ENCODE measurements at places on chromosomes 11 and 22.

DNA sequence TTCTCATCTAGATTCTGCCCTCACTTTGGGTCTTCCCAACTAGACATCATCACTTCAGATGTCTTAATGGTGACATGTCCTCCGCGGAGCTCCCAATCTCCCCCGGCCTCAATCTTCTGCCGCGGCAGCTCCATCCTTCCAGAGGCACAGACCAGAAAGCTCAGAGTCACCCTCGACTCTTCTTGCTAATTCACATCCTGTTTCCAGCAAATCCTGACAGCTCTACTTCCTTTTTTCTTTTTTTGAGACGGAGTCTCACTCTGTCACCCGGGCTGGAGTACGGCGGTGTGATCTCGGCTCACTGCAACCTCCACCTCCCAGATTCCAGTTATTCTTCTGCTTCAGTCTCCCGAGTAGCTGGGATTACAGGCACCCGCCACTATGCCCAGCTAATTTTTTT is 54.5 kb downstream of the CACNG2 start:
- DNase-seq, result no peak

DNA sequence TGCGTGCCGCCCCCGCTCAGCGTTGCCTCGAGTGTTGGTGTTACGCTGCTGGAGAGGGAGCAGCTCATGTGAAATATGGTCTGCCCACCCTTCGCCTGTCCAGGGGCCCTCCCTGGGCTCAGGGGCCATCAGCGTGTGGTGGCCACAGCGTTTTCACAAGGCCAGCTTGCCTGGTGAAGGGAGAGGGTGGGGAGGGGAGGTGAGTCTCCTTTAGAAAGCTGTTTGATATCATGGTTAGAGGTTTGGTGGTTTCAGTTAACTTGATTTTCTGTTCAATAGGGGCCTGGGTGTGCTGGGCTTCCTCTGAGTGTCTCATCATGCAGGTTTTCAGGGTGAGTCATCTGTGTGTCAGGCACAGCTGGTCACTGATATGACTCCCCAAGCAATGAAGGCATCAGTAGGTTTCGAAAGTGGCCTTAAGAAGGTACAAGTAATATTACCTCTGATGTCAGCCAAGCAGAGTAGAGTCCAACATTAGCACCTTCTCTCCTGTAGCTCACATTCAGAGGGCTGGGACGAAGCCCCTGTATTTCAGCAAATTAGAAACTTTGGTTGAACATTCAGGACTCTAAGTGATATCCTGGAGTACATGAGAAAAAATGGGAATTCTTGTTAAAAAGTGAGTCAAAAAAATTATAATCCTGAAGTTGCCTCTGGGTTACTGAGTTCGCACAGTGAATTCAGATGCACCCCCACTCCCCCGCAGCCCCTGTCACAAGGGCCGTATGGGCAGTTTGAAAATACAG is 172.5 kb downstream of the TBC1D22A start:
- DNase-seq, result no peak

- DNase-seq, result no peak
Measured at GRCh38 chr11:131486937-131487635, 116.7 kb downstream of the NTM start.

GRCh38 chr11:104704888-104705287 is 193.4 kb downstream of the CASP12 start:
- no peak for DNase-seq

DNA sequence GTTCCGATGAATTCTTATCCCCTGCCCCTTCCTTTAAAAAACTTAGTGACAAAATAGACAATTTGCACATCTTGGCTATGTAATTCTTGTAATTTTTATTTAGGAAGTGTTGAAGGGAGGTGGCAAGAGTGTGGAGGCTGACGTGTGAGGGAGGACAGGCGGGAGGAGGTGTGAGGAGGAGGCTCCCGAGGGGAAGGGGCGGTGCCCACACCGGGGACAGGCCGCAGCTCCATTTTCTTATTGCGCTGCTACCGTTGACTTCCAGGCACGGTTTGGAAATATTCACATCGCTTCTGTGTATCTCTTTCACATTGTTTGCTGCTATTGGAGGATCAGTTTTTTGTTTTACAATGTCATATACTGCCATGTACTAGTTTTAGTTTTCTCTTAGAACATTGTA is 12.0 kb downstream of the CCND1 start:
- DNase-seq, result no peak

- no peak for DNase-seq
Measured at GRCh38 chr11:34354782-34355181, 3.0 kb downstream of the ABTB2 start.

DNA sequence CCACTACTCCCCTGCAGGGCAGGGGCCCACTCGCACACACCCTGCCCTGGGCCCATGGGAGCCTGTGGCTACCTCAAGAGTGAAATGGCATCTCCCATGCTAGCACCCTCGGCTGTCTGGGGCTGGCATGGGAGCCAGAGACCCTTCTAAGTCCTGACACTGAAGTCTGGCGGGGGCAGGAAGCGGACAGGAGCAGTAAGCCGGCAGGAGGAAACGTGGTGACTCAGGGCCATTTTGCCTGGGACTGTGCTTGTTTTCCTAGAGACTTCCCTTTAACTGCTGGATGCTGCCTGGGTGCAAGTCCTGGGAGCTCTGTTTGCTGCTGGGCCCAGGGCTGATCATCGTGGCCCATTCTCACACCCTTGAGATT is 16.8 kb downstream of the RELT start:
- DNase-seq, result no peak

- DNase-seq, result no peak
Measured at GRCh38 chr11:75330291-75330690, 21.2 kb downstream of the ARRB1 start.

GRCh38 chr22:37953062-37953436 is 352 bp downstream of the C22orf23 start:
- no peak for DNase-seq

DNA sequence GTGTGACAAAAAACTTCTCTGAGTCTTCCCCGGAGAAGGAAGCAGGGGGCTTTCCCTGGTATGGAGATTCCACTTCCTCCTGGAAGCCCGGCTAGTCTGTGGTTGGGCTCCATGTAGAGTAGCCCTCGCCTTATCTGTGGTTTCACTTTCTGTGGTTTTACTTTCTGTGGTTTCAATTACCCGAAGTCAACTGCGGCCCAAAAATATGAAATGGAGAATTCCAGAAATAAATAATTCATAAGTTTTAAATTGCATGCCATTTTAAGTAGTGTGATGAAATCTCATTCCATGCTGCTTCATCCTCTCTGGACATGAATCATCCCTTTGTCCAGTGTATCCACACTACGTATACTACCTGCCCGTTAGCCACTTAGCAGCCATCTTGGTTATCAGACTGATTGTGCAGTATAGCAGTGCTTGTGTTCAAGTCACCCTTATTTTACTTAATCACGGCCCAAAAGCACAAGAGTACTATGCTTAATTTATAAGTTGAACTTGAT is 275.0 kb upstream of the SESN3 start:
- DNase-seq, result no peak

GRCh38 chr22:47816863-47817210 is 1054.4 kb downstream of the TBC1D22A start:
- DNase-seq, result no peak

DNA sequence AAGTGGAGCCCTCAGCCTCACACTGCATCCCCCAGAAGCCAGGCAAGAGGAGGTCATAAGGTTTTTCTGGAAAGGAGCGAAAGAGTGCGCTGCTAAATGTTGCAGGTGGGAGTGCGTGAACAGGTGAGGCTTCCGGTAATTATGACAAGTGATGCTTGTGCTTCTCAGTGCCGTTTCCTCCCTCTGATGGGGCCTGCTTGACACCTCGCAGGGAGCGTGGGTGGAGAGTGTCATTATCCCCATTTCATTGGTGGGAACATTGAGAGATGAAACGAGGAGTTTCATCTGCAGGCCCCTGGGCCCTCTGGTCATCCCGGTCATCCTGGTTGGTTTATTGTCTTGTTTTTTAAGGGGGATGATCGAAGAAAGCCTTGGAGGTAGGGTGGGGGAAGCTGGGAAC is 57.5 kb downstream of the BCR start:
- no peak for DNase-seq

- no peak for DNase-seq
Measured at GRCh38 chr11:15801126-15801525, 555.2 kb downstream of the SOX6 start.

GRCh38 chr11:78878631-78879030 is 304.0 kb upstream of the NARS2 start:
- DNase-seq, result no peak

GRCh38 chr11:119306373-119306890 is 10.5 kb downstream of the MCAM start:
- no peak for DNase-seq

GRCh38 chr11:85444479-85444878 is 182.7 kb downstream of the DLG2 start:
- no peak for DNase-seq

- no peak for DNase-seq
Measured at GRCh38 chr11:2883979-2884815, 1.4 kb downstream of the CDKN1C start.

DNA sequence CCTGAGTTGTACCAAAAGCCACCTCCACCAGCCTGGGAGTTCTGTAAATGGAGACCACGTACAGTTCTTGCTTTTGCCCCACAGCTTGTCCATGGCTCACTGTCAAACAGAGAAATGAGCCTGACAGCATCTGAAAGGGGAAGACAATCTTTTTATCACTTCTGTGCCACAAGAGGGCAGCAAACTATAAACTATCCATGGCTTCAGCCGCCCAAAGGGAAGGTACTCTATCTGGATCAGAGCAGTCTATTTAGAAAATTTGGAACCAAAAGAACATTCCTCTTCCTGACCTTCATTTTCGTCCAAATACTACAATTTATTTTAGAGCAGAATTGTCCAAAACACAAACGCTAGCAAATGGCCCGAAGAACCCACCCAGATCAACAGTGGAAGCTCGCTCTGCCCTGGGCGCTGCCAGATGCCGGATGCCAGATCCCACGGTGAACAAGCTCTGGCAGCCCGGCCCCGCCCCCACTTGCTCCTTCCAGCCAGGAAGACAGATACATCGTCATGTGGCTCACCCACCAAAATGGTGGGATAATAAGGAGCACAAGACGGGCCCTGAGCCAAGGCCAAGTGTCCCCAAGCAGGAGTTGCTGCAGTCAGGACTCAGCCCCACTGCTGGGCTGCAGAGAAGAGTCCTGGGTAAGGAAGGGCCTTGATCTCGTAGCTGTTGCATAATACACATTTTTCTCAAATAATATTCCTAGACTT is 23.9 kb upstream of the SCGB1A1 start:
- DNase-seq, result no peak

GRCh38 chr11:26947904-26948639 is 45.8 kb upstream of the FIBIN start:
- DNase-seq, result no peak

GRCh38 chr11:101009690-101010055 is 119.9 kb downstream of the PGR start:
- DNase-seq, result no peak

GRCh38 chr11:29962243-29962642 is 54.6 kb downstream of the KCNA4 start:
- no peak for DNase-seq

GRCh38 chr11:108863528-108863927 is 198.7 kb downstream of the DDX10 start:
- DNase-seq, result no peak

GRCh38 chr22:26486394-26486793 is 2.7 kb downstream of the SRRD start:
- no peak for DNase-seq

GRCh38 chr11:96459751-96460150 is 69.9 kb downstream of the JRKL start:
- no peak for DNase-seq

DNA sequence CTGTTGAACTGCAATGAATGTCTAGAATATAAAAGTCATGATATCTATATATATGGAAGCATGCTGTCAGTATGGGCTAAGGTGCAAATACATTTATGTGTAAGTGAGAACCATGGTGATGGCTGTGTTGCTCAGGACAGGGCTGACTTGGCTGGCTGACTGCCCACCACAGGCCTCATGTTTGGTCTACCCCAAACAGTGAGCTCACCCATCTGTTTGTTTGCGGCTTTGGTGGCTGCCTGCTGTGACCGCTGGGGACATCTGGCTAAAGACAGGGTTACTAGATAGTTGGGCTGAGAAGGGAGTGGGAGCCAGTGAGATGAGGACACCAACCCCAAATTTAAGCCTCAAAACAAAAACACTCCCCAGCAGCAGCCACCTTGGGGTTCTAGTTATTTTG is 6.3 kb downstream of the CD44 start:
- no peak for DNase-seq

GRCh38 chr11:61163714-61164605 is 2.7 kb upstream of the VPS37C start:
- DNase-seq, result no peak

GRCh38 chr11:33875621-33876294 is 16.1 kb downstream of the LMO2 start:
- no peak for DNase-seq

- no peak for DNase-seq
Measured at GRCh38 chr11:123751781-123752180, 2.5 kb downstream of the OR6X1 start.

GRCh38 chr11:69944146-69944795 is 125.1 kb upstream of the FGF3 start:
- no peak for DNase-seq

DNA sequence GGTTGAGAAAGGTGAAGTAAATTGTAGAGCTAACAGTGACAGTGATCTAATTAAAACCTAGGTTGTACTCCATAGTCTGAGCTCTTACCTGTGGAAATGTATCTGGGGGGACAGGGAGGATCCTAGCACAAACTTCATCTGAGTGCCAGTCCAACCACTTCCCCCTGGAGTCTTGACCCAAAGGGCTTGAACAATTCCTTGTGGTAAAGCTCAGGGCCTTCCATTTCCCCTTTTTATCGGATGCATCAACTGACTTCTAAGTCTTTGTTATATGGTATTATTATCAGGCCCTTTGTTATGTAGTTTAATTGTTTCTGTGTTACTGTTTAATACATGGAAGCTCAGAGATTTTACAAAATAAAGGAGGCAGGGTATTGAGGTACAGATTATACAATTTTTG is 140.2 kb upstream of the SESN3 start:
- DNase-seq, result no peak

DNA sequence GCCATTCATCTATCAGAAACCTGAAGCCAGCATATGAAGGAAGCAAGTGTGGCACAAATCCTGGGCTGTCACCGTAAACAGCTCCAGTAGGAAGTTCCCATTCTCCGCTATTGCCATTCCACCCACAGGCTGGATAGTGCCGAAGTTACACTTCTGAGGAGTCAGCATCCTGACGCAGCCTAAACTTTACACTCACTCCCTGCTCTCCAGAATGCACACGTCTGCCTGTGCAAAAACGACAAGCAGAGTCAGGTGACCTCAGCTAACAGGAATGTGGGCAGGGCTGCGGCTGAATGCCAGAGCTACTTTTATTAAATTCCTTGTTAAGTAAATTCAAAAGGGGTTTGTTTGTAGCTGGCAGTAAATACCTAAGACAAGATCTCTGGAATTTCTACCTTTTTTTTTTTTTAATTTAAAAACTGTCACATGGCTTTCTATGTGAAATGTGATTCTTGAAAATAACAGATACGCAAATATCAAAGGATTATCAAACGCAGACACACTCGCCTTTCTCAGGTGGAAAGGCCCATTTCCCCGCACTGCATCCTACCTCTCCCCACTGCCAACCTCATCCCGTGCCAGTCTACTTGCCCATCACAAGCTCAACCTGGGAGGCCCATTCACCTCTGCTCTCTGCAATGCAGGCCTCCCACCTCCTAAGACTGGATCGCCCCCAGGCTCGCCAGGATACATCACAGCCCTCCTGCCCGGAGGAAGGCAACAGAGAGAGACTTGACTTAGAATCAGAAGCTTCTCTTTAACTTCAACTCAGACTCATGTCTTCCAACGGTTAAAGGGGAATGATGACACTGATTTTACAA is 33.5 kb downstream of the NFRKB start:
- no peak for DNase-seq
